ENCODE measurements at places on chromosomes 5 and 9.

DNA sequence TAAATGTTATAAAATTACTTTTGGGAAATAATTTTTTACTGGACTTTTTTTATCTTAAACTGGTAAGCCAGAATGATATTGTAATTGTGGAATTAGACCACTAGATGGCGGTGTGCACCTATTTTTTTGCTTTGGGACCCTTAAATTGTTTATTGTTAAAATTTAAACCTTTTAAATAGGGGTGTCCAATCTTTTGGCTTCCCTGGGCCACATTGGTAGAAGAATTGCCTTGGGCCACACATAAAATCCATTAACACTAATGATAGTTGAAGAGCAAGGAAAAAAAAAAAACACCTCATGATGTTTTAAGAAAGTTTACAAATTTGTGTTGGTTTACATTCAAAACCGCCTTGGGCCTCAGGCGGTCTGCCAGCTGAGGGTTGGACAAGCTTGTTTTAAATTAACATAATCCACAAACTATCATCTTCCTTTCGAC is 28.4 kb upstream of the GADD45G start:
- peak; percentile 32 for DNase-seq

DNA sequence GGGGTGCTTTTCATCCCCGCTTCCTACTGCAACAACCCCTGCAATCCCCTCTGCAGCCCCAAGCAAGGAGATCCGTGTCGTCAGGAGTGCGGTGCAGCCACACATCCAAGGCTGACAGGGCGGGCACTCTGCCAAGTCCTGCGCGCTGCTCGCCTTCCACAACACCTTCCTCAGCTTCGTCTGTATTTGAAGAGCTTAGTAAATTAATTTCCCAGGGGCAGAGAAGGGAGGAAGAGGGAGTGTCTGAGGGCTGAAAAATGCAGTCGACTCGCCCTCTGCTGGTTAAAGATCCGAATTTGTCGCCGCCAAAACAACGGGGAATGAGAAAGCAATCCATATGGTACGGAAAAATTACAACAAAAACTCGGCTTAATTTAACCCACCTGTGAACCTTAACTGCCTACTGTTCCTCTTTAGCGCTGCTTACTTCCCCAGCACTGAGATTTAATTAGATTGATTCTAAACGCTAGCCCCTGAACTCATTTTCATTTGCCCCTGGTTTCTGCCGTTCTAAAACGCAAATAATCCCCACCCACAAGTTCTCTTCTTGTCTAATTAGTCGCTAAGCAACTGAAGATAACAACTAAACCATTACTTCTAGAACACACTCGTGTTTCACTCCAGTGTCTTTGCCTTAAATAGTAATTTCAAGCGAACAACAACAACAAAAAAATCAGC is 10.9 kb upstream of the PCDHB1 start:
- no peak for DNase-seq

DNA sequence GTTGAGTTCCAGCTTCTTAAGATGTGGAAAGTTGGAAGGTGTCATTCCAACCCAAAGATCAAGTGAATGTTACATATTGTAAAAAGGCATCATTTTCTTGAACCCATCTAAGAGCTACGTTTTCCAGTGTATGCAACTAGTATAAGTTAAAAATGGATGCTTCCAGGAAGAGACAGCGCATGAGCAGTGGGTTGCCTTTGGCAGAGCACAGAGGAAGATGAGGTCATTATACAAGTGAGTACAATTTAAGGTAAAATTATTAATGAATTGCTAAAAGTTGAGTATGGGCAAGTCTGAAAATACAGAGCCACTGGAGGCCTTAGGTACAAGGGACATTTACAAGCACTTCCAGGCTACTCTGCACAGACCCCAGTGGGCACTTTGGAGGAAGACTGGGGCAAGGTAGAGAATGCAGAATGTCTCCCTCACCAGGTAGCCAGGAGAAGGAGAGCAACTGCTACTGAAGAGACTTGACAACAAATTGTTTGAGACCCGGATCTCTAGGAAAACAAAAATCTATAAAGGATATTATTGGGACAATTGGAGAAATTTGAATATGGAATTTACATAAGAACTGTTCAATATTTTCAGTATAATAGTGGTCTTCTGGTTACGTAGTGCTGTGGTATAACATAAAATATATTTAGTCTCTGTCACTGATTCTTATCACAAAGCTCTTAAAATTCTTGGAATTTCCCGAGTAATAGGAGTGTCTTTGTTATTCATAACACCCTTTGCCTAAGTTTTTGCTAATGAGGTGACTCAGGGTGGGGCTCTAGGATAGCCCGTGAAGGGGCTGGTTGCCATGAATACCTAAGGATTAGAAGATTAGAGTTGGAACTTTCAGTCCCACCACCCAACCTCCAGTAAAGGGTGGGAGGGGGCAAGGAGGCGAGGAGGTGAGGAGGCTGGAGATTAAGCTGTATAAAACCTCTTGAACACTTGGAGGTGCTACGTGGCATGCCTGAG is 129.9 kb upstream of the FER start:
- DNase-seq = no peak

GRCh38 chr5:36982146-36982545 is 105.6 kb downstream of the NIPBL start:
- DNase-seq = no peak

DNA sequence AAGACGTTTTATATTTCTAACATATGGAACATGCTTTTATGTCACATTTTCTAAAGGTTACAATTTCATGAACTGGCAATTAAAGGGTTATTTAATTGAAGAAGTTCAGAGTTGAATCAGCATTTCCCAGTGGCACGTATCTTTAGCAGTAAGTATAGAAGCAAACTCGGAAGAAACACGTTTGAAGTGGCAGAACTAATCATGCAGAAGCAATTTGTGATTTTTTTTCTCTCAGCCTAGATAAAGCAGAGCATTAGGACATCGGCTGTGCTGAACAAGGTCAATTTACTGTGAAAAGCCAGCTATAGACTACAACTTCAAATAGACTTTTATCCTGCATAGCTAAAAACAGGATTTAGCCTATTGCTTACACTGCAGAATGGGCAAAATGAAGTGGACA is 104.7 kb downstream of the ISL1 start:
- DNase-seq = no peak

- DNase-seq = no peak
Observed at GRCh38 chr5:64939772-64940510, 171.2 kb downstream of the CWC27 start.

- no peak for DNase-seq
Observed at GRCh38 chr5:122218778-122219177, 89.4 kb downstream of the ZNF474 start.

DNA sequence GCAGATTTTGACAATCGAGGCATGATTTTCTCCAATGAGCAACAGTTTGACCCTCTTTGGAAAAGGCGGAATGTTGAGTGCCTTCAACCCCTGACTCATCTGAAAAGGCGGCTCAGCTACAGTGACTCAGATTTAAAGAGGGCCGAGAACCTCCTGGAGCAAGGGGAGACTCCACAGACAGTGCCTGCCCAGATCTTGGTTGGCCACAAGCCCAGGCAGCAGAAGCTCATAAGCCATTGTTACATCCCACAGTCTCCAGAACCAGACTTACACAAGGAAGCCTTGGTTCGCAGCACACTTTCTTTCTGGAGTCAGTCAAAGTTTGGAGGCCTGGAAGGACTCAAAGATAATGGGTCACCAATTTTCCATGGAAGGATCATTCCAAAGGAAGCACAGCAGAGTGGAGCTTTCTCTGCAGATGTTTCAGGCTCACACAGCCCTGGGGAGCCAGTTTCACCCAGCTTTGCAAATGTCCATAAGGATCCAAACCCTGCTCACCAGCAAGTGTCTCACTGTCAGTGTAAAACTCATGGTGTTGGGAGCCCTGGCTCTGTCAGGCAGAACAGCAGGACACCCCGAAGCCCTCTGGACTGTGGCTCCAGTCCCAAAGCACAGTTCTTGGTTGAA is 13.6 kb downstream of the PTPDC1 start:
- DNase-seq = no peak

DNA sequence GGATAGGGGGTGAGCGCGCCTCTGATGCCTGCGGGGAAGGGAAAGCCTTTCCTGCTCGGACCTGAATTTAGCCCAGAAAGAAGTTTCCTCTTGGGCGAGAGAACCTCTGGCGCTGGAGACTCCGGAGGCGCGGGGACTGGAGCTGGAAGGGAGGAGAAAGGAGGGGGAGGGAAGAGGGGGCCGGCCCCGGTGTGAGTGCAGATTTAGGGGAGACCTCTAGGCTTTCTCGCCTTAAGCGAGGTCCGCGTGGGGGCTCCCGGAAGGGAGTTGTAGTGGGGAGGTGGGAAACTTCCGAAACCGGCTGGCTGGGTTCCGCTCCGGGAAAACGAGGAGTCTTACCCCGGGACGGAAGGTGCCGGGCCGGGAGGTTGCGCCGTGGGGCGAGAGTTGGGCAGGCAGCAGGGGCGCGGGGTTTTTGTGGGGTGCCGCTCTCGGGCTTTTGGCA is 1.3 kb downstream of the PCSK5 start:
- no peak for DNase-seq

GRCh38 chr5:9699681-9700080 is 69.5 kb upstream of the TAS2R1 start:
- no peak for DNase-seq

DNA sequence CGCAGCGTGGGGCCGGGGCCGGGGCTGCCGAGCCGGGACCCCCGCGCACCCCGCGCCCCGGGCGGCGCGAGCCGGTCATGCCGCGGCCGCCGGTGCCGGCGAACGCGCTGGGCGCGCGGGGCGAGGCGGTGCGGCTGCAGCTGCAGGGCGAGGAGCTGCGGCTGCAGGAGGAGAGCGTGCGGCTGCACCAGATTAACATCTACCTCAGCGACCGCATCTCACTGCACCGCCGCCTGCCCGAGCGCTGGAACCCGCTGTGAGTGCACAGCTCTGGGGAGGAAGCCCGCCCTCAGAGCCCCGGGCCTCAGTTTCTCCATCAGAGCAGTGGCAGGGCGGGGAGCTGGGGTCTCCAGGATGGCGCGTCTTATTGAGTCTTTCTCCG is 335 bp downstream of the GALNT12 start:
- no peak for DNase-seq

DNA sequence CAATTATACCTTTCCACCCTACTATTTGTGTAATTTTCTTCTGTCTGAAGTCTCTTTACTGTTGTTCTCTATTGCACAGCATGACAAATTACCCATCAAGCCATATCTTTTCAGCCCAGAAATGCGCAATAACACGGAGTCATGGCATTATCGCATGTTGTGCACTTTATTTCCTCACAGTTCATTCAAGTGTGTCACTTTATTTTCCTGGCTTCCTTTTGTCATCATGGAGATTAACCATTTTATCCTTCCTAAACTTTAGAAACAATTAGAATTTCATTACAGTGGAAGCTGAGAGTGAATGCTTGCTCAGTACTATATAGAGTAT is 41.3 kb upstream of the MEF2C start:
- DNase-seq = no peak

DNA sequence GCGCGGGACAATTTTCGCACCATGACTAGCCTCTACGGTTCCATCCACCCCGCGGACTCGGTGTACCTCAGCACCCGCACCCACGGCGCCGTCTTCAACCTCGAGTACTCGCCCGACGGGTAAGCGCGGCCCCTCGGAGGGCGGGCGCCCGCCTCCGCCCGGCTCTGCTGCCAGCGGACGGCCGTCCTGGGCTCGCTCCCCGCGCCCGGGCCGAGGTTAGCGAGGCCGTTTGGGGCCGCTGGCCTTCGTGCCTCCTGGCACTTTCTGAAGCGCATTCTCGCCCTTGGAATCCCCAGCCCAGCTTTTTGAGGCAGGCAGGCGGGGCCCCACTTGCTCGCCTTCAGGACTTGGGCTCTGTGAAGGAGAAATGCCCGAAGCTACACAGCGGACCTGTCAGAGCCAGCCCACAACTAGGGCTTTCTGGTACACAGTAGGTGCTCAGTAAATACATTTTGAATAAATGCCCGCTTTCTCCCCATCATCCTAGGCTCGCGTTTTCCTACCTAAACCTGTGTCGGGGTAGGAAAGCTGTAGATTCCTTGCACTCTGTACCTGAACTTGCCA is 772 bp downstream of the DCAF10 start:
- no peak for DNase-seq

- no peak for DNase-seq
Observed at GRCh38 chr9:33107762-33108161, 31.3 kb upstream of the SMU1 start.

Measured in MV-4-11 (cell line).